Brain (organoid and tissue), 16 donors: ENCODE measurements at places on chromosomes 6 and 20.
A peak's percentile ranks its signal among the peaks of the same experiment; 100 is the strongest.

DNA sequence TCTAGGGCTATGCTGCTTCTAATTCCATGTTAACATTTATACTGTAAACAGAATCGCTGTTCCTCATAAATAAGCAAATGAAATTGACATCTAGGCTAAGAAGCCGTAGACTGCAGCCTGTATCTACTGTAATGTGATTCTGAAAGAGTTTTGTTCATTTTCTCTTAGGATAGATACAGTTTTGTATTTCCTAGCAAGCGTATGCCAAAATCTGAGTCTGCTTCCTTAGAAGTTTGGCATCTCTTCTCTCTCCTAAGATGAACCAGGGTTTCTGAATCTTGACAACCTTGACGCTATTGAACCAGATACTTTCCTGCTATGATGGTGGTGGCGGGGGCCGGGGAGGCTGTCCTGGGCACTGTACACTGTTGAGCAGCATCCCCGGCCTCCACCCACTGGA lies 198.0 kb downstream of the TSHZ2 start:
- no peak for DNase-seq

DNA sequence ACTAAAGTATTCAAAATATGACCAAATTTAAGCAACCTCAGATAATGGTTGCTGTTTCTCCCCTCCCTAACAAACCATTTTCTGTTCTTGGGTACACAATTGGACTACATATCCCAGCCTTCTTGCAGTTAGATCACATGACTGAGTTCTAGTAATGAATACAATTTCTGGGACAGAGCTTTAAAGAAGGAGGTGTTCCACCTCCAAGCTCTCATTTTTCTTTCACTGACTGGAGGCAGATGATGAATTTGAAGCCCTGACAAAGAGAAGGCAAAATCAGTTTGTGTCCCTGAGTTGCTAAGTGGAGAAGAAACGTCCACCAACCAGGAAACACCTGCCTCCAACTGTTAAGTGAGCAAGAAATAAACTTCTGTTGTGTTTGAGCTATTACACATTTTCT lies 117.2 kb downstream of the LCA5 start:
- DNase-seq = no peak

DNA sequence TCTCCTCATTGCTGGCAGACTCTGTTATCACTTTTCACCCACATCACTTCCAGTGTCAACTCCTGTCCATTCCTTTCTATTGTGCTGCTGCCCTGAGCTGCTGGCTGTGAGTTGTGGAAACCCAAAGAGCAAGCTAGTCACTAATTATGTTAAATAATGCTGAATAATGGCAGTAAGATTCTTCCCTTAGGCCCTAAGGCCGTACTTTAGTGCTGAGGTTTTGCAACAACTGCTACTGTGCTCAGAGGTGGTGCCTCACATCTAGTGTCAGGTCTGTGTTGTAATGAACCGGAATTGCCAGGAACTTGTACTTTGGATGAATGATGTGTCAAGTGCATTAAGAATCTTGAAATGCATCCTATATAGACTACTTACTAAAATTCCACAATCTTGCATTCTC lies 372.2 kb upstream of the RNF217 start:
- DNase-seq = no peak

DNA sequence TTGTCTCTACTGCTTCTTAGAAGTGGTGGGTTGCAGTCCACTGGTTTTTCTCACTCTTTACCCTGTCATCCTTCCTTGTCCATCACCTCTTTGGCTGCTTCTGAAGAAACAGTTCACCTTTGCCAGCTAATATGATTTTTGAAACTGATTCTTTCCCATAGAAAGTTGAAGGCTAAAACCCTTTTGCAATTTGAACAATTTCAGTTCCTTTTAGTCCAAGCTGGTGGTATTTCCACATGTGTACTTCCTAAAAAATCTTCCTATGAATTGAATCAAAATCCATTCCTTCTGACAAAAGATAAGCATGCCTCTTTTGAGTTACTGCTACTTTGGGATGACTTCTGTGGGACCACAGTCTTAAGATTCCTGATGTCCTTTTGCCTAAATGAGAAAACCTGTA lies 210.0 kb upstream of the MAN1A1 start:
- no peak for DNase-seq

DNA sequence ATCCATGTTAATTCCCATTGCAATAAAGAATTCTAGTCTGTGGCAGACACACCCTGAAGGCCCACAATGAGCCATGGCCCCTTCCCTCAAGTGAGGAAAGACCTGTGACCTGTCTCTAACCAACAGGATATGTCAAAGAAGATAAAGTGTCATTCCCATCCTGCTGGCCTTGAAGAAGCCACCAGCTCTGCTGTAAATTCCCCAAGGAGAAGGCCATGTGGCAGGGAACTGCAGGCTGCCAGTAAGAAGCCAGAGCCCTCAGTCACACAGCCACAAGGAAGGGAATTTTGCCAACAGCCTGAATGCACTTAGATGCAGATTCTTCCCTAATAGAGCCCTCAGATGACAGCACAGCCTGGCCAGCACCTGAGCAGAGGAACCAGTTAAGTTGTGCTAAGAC lies 24.8 kb downstream of the VIP start:
- no peak for DNase-seq

DNA sequence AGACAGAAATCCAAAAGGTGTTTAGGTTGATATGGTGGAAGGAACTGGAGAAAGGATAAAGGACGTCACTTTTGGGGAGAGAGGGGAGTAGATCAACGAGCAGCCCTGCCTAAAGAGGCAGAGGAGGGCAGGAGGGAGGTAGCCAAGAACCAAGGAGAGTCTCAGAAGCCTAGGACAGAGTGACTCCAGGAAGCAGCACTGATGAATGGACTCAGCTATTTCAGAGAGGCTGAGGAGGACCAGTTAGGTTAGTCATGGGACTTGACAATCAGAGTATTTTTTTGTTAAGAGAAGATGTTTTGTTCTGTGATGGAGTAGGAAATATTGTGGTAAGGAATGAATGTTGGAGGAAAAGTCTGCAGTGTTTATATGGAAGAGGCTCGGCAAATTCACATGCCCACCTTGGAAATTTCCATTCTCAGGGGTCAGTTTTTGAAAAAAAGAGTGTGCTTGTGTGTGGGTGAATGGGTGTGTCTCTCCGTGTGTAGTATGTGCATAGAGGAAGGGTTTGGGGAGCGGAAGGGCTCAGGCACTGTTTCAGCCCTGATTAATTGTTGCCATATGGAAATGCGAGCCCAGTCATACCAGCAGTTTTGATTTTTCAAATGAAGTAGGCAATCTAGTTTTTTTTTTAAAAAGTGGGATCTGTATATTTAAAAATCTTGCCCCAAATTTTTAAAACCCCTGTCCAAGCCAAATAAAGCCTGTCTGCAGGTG lies 303.6 kb downstream of the SAMD5 start:
- DNase-seq = no peak

- no peak for DNase-seq
Measured at GRCh38 chr20:19827818-19828217, 69.8 kb downstream of the RIN2 start.

GRCh38 chr6:33974471-33974870 lies 170.7 kb upstream of the MLN start:
- DNase-seq = no peak

DNA sequence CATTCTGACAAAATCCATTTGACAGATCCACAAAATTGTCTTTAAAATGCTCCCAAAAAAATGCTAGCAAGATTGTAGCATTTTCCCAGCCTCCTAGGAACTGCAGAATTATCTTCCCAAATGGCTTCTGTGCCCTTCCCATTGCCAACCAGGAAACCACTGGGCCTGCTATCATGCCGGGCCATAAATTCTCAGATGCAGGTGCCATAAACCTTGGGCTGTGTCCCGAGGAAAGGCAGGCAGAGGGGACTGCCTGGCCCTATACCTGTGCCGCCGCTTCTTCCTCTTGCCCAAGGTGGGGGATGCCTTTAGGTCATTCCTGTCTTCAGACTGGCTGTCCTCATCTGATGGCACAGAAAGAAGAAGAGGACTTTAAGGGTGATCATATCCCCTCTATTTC lies 2.8 kb downstream of the VSX1 start:
- DNase-seq = no peak

GRCh38 chr6:166830891-166831363 lies 125.4 kb downstream of the RNASET2 start:
- DNase-seq = no peak

- no peak for DNase-seq
Measured at GRCh38 chr20:35187584-35188190, 15.8 kb downstream of the PROCR start.

DNA sequence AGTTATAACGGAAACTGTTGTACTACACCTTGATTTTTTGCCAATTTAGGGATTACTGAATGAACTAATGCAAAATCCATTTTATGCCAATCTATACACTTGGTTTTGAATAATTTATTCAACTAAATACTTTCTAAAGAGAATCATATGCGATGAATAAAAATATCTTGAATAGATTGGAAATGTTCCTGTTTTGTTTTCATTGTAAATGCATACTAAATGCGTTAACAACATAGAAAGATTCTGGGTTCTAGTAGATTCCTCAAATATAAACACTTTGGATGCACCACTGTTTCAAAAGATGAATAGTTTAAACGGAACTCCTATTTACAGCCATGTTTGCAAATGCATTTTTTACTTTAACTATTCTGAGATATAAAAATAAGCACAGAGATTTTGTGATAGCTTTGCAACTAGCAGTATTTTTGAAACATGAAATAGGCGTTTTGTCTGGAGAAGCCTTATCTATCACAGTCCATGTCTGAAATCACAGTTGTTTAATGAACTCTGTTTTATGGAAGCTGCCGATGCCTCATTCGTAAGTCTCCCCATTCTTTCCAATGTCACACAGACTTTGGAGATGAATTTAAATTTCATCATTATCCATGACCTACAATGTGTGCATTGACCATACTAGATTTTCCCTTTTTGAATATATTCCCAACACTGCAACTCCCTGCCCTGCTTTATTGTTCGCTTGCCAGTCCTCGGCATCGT lies 277.7 kb upstream of the QKI start:
- DNase-seq = peak; percentile 58

GRCh38 chr6:2693231-2693630 lies 57.5 kb downstream of the MYLK4 start:
- no peak for DNase-seq

- DNase-seq = no peak
Measured at GRCh38 chr6:39893286-39893685, 41.0 kb downstream of the MOCS1 start.

GRCh38 chr20:61718361-61719005 lies 347.2 kb downstream of the TAF4 start:
- peak; percentile 26 for DNase-seq

DNA sequence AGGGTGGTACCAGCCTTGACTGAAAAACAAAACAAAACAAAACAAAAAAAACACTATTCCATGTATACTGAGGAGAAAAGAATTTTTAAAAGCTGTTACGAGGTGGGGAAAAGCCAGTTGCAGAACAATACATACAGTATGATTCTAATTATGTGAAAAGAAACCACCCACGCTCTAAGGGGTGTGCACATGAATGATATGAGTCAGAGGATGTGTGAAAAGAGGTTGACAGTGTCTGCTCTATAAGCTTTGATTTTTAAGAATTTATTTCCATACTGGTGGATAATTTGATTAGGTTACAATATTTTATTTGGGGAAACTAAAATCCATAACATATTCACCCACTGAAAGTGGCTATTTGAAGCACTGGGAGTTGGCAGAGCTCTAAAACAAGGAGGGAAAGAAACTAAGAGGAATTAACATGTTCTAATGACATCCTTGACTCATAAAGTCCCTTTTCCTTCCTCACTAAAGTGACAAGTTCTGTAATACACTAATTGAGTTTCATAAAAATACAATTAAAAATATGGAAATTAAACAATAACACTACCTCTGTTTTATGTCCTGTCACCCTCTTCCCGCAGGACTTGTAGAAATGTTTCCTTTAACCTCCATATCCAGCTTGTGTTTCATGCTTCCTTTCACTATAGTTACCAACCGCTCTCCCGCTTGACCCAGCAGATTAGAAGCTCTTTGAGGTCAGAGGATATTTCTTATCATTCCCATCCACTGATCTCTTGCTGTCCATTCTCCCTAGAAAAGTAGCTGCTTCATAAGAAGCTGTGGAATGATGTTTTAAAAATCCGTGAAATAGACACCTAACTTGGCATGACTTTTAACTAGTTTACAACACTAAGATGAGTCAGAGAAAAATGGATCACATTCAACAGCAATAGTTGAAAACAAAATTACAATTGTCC lies 118.6 kb upstream of the CCDC28A start:
- no peak for DNase-seq
